Uterus (tissue), 4 donors: ENCODE measurements at places on chromosomes 1 and 21. TPM values are rescaled to one million over a fixed set of nuclear protein-coding genes. Genes with fewer than 3 reads are reported as not detected.

GRCh38 chr1:171403393-171403792, 81.9 kb upstream of the PRRC2C start:
- no peak for DNase-seq

DNA sequence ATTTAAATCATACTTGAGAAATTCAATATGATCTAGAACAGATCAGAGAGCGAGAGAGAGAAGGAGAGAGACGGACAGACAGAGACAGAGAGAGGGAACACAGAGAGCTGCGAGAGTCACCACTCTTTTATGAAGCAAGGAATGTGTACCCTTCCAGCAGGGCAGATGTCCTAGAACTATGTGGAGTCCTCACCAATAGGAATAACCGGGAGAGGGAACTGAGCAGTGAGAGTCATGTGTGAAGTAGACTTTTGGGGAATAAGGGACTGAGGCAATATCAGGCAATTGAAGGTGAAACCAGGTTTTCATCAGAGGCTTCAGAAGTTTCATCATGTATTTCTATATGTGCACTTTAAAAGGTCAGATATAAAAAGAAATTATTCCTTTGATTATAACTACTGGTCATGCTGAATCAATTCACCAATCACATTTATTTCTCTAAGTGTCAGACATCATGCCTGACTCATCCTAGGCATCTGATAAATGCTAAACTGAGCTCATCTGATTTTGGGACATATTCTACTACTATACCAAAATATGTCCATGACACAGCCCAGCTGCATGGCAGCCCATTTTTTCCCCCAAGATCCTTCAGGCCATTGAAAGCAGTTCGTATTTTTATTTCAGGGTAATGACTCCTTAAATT, 22.4 kb downstream of the VTCN1 start:
- DNase-seq = no peak

DNA sequence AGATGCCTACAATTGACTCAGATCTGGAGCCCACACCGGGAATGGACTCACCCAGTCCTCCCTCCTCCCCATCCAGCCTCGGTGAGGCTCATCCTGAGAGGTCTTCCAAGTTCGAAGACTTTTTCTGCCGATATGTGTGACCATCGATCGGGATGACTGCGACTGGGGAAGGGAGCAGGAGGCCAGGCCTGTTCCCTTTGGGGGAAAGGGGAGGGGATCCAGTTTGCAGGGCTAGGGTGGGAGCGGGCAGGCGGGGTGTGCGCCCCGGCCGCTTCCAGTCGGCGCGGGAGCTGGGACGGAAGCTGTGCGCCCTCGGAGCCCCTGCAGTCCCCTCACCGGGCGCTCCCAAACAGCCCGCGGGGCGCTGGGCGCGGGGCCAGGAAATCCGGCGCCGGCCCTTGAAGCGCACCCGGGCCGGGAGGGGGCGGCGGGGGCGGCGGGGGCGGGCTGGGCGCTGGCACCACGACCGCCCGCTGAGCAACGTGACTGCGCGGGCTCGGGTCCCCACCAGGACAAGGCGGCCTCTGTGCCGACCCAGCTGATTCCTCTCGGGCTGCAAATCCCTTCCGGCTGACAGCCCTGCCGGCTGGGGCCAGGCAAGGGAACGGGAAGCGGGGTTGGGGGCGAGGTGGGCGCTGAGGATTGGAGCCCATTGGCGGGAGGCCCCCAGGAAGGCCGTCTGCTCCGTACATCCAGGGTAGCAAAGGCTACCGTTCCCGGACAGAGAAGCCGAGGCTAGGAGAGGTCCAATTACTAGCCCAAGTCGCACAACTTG, 103.9 kb downstream of the EBNA1BP2 start:
- DNase-seq = no peak

DNA sequence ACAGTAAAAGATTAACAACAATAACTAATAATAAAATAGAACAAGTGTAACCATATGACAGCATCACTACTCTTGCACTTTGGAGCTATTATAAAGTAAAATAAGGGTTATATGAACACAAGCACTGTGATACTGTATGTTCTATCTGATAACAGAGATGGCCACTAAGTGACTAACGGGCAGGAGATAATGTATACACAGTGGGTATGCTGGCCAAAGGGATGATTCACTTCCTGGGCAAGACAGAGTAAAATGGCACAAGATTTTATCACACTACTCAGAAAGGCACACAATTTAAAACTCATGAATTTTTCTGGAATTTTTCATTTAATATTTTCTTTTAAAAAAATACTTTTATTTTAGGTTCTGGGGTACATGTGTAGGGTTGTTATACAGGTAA, 12.3 kb downstream of the SLC9C2 start:
- DNase-seq = no peak

DNA sequence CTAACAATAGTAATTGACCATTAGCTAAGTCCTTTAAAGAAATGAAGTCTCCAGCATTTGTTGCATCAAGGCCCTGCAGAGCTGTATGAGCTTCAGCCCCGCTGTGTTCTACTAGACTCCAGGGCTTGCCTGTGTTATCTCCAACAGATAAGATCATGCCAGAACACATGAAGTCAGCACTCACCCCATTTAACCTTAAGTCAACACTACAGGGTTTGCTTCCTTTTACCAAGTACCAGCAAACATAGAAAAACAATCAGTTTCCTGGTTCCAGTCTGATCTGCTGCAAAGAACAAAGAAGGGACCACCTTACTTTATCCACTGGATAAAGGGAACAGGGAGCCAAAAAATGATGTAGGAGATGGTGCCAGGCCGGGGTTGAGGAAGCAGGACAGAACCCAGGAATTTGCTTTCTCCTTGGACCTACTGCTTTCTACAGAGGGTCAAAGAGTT, 41.3 kb upstream of the ENAH start:
- no peak for DNase-seq

DNA sequence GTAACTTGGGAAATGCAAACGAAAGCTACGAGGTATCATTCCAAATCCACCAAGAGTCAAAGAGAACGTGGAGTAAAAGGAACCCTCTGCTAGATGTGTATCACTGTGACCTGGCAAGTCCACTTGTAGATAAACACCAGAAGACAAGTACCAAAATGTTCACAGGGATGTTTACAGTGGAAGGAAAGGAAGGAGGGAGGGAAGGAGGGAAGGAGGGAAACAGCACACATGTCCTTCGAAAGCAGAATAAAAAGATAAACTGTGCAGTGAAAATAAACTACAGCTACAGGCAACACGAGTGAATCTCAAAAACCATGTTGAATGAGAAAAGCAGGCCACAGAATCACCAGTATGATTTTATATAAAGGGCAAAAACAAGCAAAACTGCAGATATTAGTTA, 59.9 kb downstream of the TP53BP2 start:
- DNase-seq = no peak

GRCh38 chr1:104295511-104295910, 545.8 kb downstream of the AMY1C start:
- no peak for DNase-seq

The ASPM gene
- total RNA-seq = 38.0 TPM
